ENCODE measurements at places on chromosomes 3 and 15.

- DNase-seq = no peak
These were observed 302.7 kb downstream of the CTNNB1 start for GRCh38 chr3:41502023-41502422.

- DNase-seq = peak; percentile 71
These were observed 57.6 kb upstream of the NR2E3 start for GRCh38 chr15:71752604-71753289.

DNA sequence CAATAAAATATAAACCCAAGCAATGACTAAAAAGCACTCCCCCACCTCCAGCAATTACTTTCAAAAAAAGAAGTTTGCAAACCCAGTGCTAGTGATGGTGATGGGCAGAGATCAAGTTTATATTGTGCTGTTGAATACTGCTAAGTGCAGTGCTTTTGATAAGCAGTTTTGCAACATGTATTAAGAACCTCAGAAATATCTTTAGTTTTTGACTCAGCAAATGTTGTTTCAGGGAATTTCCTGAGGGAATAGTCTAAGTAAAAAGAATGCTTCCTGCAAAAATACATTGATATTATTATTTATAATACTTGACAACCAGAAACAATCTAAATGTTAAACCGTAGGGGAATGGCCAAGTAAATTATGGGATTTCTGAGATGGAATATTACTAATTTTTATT, 69.3 kb downstream of the ADAMTSL3 start:
- DNase-seq = no peak

GRCh38 chr3:57127891-57128518, 37.1 kb downstream of the IL17RD start:
- DNase-seq = peak; percentile 65

GRCh38 chr3:186807231-186807630, 949 bp upstream of the RFC4 start:
- DNase-seq = no peak

GRCh38 chr3:159787794-159788205, 200.8 kb upstream of the IL12A start:
- no peak for DNase-seq

GRCh38 chr3:177538750-177539730, 341.8 kb upstream of the TBL1XR1 start:
- no peak for DNase-seq

DNA sequence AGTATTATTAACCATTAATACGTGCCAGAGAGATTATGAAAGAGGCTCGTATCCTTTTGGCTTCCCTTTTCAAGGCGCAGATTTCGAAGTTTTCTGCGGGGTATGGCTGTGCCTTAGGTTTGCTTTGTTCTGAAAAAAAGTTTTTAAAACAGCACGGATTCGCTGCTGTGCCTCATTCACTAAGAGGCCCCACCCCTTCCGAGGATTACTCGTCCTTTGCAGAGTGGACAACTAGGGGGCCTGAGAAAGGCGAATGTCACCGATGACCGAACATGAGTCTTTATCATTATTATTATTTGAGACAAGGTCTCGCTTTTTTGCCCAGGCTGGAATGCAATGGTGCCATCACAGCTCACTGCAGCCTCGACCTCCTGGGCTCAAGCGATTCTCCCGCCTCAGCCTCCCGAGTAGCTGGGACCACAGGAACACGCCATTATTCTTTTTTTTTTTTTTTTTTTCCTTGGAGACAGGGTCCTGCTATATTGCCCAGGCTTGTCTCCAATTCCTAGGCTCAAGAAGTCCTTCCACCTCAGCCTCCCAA, 684 bp upstream of the RPS27L start:
- no peak for DNase-seq

- DNase-seq = no peak
These were observed 18.2 kb downstream of the DCUN1D1 start for GRCh38 chr3:182962166-182962565.

GRCh38 chr3:2603692-2604289, 505.1 kb downstream of the CNTN4 start:
- DNase-seq = no peak

DNA sequence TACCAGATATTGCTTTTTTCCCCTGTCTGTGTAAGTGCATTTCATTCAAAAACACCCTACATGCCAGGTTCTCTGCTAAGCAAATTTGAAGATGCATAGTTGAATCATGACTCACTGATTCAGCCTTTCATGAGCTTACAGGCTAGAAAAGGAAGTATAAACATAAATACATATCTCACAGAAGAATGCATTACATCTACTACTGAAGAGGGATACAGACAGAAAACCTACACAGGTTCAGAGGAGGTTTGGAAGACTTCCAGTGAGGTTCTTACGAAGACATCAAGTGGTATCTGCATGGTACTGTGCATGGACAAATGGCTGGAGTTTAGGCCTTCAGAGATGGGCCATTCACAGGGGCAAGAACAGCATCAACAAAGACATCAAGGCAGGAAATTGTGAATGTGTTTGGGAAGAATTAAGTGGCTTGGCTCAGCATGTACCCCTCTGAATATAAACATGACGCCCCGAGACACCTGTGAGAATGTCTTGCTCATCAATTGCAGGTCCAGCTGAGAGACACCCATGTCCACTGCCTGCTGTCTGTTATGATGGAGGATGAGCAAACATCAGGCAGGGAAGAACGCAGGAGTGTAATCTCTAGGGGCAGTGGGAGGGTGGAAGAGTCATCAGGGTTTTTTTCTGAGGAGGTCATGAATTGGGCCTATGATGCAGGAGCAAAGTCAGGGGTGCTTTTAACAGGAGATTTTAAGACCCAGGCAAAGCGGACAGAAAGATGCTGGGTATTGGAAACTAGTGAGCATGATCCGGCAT, 105.1 kb upstream of the GALNT15 start:
- no peak for DNase-seq

DNA sequence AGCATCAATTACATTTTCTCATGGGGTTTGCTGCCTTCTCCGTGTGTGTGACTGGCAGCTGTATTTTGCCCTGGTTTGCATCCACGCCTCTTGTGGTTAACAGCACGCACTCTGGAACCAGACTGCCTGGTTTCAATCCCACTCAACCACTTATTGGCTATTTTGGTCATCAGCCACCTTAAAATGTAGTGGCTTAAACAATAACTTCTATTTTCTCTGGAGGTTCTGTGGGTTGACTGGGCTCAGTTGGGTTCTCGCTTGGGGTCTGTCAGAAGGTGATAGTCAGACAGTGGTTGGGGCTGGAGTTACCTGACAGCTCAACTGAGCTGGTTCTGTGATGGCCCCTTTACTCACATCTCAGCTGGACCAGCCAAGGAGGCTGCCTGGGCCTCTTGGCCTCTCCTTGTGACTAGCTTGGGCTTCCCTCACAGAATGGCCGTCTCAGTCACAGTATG, 36.8 kb downstream of the EHD4 start:
- DNase-seq = peak; percentile 26

DNA sequence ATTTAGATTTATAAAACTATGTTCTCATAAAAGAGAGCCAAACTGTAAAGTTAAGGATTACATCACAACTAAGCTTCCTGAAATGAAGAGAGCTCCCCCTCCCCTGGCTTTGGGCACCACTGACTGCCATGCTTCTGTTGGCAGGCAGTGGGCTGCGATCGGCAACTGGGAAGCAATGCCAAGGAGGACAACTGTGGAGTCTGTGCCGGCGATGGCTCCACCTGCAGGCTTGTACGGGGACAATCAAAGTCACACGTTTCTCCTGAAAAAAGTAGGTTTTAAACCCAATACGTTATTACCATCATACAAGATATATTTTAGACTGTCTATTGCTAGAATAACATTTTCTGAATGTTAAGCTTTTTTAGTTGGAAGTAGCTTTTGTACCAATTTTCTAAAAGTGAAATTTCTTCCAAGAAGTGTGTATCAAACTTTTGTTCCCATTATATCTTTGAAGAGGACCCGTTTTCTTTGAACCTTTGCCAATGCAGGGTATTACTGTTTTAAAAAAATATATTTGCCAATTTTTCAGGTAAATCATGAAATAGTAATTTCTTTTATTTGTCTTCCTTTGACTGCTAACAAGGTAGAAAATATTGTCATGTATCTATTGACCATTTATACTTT, 184.1 kb downstream of the ADAMTSL3 start:
- DNase-seq = no peak

- no peak for DNase-seq
These were observed 3.9 kb downstream of the MEGF11 start for GRCh38 chr15:66249605-66250174.

DNA sequence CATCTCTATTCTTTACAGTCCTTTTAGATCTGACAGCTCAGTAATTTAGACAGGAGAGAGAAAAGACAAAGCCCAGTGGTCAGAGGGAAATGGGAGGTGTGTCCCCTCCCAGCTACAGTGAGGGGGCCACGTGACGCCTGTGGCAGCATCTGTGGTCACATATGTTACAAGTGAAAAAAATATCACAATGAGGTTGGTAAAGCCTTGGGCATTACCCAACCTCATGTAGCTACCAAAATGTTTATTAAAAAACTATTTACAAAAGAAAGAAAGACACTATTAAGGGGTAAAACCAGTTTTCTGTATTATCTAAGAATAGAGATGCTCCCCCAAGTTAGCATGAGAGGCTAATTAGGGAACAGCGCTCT, 42.9 kb upstream of the PLCL2 start:
- no peak for DNase-seq

DNA sequence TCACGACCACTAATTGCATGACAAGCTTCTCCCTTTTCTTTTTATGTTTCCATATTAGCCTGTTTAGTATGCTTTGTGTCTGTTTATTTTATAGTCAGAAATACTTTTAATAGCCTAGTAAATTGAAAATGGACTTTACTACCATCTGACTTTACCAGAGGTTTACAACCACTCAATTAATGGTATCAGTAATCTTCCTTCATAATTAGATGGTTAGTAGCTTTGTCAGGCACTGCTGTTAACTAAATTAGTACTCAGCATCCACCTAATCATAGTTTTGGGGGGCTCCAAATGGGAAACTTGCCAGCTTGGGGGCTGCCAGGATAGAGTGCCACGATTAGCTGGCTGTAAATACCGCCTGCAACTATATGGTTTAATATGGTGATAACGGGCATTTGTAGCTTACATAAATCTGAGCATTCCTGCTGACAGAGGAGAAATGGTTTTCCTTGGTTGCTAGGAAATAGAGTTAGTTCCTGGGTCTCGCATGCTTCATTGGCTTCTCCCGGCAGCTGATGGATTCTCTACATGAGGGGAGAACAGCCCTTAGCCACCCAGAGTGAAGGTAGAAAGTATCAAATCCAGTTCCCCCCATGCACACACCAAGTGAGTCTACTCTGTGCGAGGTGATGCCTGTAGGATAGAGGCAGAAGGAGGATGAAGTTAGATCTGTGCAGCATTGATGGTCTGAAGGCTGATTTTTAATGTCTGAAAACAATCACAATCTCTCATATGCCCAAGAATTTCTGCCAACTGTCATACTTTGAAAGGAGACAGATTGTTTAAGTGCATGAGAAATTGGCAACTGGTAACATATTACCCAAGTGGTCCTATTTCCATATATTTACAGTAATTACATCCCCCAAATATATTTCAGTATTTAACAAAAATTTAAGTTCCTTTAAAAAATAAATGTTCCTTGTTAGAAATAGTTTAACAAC, 326.6 kb upstream of the PROK2 start:
- no peak for DNase-seq

GRCh38 chr15:90869140-90869541, 753 bp downstream of the FURIN start:
- no peak for DNase-seq

DNA sequence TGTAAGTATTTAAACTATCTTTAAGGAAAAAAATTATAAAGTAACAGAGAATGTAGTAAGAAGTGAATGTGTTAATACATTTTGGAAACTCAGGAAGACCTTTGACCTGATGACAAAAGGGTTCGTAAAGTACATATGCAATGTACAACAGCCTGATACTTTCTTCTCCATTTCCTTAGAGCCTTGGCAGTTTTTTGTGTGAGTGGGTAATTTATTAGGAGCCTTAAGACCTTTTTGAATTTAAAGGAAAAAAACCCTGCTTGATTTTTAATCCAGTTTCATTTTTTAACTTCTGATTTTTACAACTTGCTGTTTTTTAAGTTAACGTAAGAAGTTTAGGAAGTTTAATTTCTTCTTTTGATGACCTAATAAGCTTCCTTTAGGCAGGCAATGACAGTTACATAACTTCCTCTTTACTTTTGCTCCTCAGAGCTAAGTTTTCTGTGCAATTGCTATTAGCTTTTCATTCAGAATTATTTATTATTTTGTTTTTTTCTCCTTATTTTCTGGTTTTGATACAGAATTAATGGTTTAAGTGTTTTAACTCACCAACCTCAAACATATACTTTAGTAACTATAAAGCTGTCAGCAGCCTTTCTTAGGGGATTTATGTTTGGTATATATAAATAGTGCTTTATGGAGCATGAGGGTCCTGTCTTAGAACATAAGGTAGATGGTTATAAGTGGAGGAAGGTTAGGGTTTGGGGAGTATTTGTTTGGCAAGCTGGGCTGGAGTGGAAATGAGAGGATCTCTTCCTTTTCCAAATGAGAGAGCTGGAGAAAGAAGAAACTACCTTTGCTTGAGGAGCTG, 35.2 kb downstream of the ARMC8 start:
- no peak for DNase-seq

DNA sequence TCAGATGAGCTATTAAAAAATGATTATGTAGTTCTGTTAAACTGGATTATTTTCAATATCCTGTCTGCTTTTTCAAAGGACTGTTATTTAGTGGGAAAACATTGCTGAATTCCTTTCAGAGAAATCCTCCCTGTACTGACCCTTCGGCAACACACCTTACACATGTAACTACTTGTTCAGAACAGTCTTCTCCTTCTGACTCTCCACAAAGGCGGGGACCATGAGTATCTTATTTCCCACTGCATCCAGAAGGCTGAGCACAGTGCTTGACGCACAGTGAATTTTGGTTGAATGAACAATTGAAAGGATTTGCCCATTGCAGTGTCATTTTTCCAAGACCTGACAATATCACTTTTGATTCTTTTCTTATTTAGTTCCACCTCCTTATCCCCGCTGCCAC, 23.1 kb upstream of the CFAP161 start:
- no peak for DNase-seq

GRCh38 chr15:61753018-61753710, 307.1 kb downstream of the VPS13C start:
- DNase-seq = no peak

DNA sequence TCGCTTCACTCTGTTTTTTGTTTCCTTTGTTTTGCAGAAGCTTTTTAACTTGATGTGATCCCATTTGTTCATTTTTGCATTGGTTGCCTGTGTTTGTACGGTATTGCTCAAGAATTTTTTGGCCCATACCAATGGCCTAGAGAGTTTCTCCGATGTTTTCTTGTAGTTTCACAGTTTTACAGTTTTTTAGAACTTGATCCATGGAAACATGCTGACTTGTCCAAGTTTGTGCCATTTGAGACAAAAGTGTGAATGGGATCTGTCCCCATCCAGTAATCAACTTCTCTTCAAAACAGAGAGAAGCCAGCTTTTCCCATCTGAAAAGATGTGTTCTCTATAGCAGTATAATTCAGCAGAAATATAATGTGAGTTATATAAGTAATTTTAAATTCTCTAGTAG, 266.5 kb upstream of the LRTM1 start:
- DNase-seq = no peak
